ENCODE measurements at places on chromosomes 5 and 9.

DNA sequence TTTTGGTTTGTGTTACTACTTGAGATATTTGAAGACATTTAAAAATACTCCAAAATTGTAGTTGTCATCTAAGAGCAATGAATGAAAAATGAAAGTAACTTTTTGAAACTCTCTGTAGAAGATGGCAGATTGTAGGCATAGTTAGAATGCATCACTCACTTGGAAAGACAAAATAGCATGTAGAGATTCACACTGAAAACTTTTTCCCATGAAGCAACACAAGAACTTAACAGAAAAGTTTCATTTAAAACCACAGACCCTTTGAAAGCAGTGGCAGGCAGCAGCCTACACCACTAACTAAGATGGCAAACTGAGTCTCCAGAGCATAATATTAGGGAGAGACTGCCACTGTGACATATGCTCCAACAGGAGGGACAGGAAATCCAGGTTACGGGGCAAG lies 18.9 kb upstream of the FAM174A start:
- no peak for DNase-seq

- DNase-seq: no peak
These were observed 341.4 kb downstream of the DIRAS2 start for GRCh38 chr9:90301277-90301653.

- DNase-seq: no peak
These were observed 6.1 kb upstream of the NRARP start for GRCh38 chr9:137308057-137308619.

GRCh38 chr5:33272288-33272687 lies 168.5 kb upstream of the TARS1 start:
- DNase-seq: no peak

DNA sequence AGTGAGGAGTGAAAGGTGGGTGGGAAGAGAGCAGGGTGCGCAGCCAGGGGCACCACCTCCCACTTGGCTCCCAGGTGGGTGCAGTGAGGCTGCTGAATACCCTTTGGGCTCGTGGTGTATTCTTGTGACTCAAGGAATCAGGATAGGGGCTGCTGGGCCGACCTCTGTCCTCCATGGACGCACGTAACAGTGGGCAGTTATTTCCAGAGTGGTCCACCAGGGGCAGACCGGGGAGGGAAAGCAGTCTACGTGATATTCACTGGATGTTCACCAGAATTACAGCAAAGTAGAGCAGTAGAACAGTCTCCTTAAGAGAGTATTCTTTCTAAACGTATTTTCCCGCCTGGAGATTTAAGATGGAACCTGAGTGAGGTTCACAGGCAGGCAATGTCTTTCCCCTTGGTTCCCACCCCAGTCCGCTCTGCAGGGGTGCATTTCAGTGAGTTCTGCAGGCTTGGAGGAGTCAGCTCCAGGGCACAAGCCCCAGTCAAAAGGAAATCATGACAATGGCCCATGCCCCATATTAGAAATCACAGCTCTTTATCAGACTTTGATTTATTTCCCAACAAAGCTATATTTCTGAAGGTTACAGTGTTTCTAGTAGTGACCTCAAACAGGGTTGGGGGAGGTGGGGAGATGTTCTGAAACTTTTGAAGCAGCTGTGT lies 88.7 kb downstream of the SYK start:
- no peak for DNase-seq

- DNase-seq: no peak
These were observed 14.1 kb upstream of the SPINK1 start for GRCh38 chr5:147845618-147846017.

DNA sequence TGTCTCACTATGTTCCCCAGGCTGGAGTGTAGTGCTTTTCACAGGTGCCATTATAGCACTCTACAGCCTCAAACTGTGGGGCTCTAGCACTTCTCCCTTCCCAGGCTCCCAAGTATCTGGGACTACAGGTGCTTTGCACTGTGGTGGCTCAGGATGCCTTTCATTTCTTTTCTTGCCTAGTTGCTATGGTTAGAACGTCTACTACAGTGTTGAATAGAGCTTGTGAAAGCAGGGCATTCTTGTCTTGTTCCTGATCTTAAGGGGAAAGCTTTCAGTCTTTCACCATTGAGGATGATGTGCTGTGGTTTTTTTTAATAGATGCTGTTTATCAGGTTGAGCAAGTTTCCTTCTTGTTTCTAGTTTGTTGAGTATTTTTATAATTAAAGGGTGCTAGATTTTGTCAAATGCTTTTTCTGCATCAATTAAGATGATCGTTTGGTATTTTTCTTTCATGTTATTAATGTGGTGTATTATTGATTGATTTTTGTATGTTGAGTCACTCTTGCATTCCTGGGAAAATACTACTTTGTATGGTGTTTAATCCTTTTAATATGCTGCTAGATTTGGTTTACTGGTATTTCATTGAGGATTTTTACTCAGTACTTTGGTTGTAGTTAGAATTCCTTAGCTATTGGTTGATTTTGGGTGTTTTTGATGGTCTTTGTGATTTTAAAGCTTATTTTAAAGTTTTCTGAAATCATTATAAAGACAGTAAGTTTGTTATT lies 35.6 kb downstream of the GPBP1 start:
- no peak for DNase-seq

DNA sequence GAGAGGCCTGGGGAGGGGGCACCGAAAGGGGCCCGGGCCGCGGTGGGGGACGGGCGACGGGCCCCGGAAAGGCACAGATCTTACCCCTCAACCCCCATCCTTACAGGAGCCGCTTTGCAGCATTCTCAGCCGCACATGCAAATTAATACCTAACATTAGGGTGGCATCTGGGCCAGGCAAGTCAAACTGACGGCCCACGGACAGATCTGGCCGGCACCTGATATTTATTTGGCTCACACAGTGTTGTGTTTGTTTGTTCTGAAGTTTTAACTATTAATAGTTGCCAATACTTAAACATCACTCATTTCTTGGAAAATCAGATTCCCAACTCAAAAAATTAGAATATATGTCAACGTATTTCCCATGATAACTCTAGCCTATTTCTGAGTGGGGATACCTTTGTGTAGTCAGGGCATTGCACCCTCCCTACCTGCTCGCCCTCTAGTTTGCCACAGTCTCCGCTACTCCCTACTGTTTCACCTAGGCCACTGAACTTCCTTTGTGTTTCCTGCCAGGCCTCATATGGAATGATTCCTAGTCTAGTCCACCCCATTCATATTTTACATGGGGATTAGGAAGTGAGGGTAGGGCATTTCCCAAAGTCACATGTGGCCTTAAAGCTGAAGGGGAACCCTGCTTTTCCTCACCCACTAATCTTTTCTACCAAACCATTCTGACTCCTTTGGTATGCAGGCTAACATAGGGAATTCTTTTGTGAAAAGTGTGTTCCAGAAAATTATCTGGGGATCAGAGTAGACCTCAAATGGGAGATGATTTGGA lies 71.9 kb upstream of the LARP1 start:
- DNase-seq: no peak

GRCh38 chr9:111039231-111039906 lies 1.1 kb upstream of the LPAR1 start:
- DNase-seq: no peak

DNA sequence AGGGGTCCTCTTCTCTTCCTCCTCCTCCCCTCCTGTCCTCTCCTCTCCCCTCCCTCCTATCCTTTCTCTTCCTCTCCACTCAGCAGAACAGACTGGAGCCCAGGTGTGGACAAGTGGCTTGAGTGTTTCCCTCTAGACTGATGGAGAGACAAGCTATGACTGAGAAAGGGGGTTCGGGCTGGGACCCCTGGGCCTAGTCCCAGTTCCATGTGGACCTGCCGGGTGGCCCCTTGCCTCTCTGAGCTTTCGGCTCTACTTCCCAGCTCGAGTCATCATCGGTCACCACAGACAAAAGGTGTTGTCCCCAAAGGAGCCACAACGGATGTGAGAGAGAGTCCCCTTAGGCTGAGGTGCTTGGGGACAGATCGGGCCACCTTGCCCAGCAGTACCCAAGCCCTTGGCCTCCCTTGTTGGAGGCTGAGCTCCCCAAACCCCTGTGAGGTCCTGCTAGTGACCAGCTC lies 3.4 kb upstream of the RXRA start:
- no peak for DNase-seq

DNA sequence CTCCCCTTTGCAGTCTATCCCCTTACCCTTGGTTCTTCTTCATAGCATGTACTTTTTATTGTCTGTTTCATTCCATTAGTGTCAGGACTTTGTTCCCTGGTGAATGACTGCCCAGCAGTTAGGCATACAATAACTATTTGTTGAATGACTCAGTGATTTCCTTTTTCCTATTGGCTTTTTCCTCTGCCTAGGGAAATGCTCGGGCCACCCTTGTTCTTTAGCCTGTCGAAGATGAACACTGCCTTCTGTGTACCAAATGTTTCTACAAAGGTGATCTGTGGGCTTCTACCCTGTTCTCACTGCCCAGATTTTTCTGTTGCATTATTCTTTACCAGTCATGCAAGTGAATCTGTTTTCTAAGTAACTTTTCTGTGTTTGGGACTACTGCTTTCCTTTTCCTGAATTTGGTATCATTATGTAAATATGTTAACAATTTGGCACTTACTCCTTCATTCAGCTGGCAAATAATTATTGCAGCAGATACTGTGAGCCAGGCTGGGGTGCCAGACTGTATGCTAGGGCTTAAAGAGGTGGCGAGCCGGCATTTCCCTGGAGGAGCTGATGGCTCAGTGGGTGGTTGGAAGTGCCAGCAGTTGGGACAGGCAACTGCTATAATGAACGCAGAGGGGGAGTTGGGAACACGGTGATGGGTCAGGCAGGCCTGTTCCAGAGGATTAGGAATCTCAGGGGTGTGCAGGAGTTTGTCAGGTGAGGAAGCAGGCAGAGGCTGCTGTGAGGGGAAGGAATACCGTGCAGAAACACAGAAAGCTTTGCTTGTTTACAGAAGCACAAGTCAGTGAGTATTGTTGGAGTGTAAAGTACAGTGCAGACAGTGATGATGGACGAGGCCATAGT lies 30.6 kb downstream of the KDM4C start:
- no peak for DNase-seq

DNA sequence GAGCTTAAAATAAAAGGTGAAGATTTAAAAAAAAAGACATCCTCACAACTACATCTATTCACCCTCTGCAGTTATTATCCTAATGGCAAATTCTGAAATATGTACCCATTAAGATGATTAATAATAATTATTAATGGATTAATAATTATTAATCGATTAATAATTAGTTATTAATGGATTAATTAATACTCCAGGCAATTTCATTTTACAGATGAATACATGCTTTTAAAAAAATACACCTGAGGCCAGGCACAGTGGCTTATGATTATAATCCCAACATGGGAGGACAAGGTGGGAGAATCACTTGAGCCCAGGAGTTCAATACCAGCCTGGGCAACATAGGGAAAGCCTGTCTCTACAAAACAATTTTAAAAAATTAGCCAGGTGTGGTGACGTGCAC lies 182.4 kb downstream of the ARRDC3 start:
- DNase-seq: no peak

DNA sequence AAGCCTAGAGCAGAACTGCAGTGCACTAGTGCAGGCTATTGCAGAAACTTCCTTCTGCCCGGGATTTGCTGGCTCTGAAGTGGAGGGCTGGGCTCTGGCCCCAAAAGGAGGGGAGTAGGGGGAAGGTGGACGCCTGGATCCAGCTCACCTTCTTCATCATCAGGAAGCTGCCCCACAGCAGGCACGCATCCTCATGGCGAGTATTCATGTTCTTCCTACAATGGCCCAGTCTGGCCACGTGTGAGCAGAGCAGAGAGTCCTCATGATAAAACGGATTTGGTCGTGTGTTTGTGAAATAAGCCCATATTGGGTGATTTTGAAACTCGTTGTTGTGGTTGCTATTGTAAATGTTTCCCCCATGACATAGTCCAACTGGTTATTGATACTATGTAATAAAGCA lies 8.2 kb upstream of the GLIPR2 start:
- no peak for DNase-seq

- no peak for DNase-seq
These were observed 12.8 kb downstream of the NCS1 start for GRCh38 chr9:130185017-130185416.

- no peak for DNase-seq
These were observed 51.0 kb upstream of the IL17B start for GRCh38 chr5:149429839-149430721.

GRCh38 chr9:90092508-90092907 lies 487.7 kb downstream of the GADD45G start:
- DNase-seq: no peak

Data from SHP77 treated with DMSO at 0.1 percent for 48 hours (cell line).